Bone marrow (tissue), 2 donors: ENCODE measurements at places on chromosomes 16 and 17.

GRCh38 chr17:3890082-3890877, 2.6 kb downstream of the CAMKK1 start:
- DNase-seq: peak; percentile 27

DNA sequence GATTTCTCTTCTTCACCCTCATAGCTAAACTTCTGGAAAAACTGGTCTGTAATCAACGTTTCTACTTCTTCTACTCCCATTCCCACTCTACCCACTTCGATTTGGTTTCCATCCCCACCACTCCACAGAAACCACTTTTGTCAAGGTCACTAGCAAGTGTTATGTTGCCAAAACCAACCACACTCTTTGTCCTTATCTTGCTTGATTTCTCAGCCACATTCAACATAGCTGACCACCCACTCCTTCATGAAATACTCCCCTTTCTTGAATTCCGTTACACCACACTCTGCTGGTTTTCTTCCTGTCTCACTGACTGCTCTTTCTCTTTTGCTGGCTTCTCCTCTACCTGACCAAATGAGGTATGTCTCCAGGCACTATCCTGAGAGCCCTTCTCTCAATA, 11.9 kb downstream of the IKZF3 start:
- no peak for DNase-seq

DNA sequence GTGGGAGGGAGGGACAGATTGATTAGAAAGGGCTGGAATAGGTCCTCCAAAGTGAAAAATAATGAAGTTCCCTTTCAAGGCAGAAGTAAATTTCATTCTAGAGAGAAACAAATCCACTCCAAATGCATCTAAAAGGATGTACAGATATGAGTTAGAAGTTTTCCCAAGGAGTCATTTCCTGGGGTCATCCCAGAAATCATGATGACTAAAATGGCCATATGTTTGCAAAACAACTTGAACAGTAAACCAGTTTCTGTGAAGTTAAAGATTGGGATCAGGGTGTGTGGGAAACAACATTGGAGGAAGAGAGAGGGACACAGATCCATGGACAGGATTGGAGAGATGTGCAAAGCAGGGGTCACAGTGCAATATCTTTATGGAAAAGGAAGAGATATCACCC, 32.5 kb upstream of the ARHGAP44 start:
- no peak for DNase-seq

GRCh38 chr17:8022360-8023003, 16.4 kb upstream of the ALOX15B start:
- no peak for DNase-seq

DNA sequence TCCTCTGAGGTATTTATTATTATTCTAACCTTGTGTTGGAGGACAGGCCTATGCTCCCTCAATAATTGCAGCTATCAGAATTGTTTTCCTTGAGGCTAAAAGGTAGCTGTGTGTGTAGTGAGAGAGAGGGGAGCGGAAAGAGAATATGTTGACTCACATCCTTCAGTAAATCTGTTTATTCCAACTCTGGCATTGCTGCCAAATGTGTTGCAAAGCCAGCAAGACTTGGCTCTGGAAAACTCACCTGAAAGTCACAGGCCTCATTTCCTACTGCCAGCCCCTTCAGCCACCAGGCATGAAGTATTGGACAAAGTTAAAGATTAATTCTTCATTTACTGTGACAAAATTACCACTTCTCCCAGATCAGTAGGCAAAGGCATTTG, 9.6 kb downstream of the CA10 start:
- no peak for DNase-seq

GRCh38 chr17:44345454-44346026, 438 bp downstream of the GRN start:
- DNase-seq: peak; percentile 45

GRCh38 chr16:1613728-1614455, 1.7 kb downstream of the CRAMP1 start:
- peak; percentile 16 for DNase-seq

GRCh38 chr16:57549730-57550129, 7.3 kb downstream of the ADGRG5 start:
- no peak for DNase-seq
